SHP77 (cell line): ENCODE measurements at places on chromosomes 12 and 14.

GRCh38 chr12:87430444-87430843 lies 598.8 kb downstream of the C12orf50 start:
- no peak for DNase-seq

- DNase-seq = no peak
These were observed 58.2 kb upstream of the SLC2A13 start for GRCh38 chr12:40164034-40164433.

- DNase-seq = peak; percentile 87
These were observed at the start of gene SUDS3 for GRCh38 chr12:118376089-118377020. SUDS3 (plus strand) TSS chr12:118376555; CDS start chr12:118376692, 137 bp downstream.

DNA sequence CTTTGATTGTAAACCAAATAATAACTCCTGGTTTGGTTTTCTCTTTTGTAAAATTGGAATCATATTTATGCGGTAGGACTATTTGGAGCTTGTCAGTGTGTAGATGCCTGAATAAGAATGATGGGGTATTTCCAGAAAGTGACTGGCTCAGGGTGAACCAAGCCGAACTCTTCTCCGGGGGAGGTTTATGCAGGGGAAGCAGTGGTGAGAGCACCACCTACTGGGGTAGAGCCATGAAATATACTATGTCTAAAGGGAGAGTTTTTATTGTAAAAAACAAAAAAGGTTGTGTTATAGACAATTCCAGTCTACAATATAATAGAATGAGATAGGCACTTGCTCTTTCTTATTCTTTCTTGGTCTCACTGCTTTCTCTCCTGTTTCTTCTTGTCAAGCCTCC lies 222.9 kb upstream of the SLC16A7 start:
- peak; percentile 15 for DNase-seq

- DNase-seq = no peak
These were observed 21.7 kb downstream of the MGST1 start for GRCh38 chr12:16369156-16369555.

GRCh38 chr12:68538726-68539614 lies 71.7 kb upstream of the RAP1B start:
- DNase-seq = no peak

DNA sequence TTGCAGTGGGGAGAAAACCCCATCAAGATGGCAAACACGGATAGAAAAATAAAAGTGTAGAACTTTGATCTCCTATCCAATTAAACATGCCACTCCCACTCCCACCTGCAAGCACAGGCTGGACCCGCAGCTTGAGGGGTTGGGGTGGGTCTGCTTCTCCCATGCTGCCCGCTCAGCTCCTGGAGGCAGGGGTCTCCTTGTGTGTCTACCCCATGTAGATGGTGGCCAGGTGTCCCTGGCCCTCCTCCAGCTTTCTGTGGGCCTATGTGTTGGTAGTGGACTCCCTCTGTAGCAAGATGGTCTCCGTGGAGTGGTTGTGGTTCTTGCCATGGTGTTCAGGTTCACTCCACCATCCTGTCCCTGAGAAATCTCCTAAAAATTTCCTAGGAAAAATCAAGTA lies 23.5 kb upstream of the FGF23 start:
- no peak for DNase-seq

- DNase-seq = no peak
These were observed 17.5 kb downstream of the AQP6 start for GRCh38 chr12:49990273-49990672.

DNA sequence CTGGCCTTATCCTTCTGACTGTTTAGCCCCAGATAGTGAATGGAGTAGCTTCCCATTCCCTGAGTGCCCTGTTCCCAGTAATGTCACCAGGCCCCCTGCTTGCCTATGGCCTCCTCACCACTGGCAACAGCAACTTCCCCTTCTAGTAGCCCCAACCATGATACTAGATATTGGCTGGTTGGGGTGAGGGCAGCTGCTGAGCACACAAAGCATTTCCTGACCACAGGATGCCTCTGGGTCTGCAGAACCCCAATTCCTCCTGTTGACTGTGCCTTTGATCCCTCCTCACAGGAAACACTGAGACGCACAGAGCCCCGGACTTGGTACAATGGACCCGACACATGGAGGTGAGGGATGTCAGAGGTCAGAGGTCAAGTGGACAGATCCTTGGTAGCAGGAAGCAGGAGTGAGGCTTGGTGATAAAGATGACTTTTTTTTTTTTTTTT lies 597 bp downstream of the SOAT2 start:
- DNase-seq = no peak

- no peak for DNase-seq
These were observed 38.6 kb upstream of the APPL2 start for GRCh38 chr12:105274571-105274970.

DNA sequence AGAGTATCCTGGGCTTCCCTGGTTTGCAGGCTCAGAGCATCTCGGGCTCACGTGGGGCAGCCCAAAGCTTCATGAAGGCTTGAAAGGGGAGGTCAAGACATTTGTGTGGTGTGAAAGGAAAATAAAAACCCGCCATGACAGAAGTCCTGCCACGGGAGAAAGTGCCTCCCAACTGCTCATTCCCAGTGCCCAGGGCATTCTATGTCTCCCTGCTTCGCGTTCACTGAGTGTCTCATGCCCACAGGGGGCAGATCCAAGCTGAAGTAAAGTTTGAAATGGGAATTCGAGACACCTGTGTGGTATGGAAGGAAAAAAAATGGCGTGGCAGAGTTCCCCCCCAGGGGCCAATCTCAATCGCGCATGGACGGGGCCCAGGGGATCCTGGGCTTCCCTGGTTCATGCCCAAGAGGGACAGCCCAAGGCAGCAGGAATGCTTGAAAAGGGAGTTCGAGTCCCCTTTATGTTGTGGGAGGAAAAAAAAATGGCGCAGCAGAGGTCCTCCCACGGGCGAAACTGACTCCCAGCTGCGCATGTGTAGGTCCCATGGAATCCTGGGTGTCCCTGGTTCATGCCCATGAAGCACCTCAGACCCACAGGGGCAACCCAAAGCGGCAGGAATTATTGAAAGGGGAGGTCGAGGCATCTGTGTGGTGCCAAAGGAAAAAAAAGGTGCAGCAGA lies 576.7 kb downstream of the ALG10 start:
- DNase-seq = no peak

DNA sequence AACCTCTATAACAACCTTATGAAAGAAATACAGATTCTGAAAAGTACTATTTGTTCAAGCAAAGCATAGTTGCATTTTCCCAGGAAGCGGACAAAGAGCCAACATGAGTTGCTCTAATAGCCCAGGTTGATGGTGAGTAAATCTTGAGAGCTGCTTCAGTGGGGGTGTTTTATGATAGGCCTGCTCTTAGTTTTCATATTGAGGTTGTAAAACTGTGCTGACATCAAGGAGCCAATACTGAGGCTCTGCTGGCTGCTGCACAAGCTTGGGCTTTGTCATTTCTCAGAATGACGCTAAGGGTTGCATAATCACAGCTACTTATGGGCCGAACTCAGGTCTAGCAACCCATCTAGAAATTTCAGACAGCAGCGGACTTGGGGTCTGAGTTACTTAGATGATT lies 11.5 kb downstream of the TBC1D30 start:
- DNase-seq = peak; percentile 36

DNA sequence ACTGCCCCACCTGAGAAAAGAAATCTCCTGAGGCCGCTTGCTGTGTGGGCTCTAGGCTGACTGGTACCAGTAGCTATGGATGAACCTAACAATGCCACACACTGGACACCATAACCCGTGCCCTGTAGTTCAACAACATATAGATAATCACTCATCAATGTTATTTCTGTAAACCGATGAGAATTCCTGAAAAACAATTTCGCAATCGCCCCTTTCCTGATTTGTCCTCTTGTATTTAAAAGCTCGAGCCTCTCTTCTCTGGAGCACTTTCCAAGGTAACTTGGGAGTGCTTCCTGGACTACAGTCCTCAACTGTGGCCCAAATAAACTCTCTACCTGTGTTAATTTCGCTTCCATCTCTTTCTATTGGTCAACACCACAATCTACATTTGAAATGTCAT lies 26.1 kb upstream of the PPP2R5C start:
- no peak for DNase-seq

- no peak for DNase-seq
These were observed 40.4 kb downstream of the PSEN1 start for GRCh38 chr14:73176685-73177084.

DNA sequence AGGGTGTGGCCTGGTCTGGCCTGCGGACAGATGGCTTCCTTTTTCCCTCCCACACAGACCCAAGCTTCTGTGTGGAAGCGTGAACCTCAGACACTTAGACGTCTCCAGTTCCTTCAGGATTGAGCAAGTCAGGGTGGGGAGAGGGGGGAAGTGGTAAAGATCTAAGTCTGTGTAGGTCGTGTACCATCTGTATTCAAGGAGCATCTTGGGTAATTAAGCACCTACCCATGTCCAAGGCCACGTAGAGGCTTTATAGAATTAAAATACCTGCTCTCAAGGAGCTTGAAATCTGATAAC lies 1.7 kb downstream of the AVIL start:
- DNase-seq = no peak

DNA sequence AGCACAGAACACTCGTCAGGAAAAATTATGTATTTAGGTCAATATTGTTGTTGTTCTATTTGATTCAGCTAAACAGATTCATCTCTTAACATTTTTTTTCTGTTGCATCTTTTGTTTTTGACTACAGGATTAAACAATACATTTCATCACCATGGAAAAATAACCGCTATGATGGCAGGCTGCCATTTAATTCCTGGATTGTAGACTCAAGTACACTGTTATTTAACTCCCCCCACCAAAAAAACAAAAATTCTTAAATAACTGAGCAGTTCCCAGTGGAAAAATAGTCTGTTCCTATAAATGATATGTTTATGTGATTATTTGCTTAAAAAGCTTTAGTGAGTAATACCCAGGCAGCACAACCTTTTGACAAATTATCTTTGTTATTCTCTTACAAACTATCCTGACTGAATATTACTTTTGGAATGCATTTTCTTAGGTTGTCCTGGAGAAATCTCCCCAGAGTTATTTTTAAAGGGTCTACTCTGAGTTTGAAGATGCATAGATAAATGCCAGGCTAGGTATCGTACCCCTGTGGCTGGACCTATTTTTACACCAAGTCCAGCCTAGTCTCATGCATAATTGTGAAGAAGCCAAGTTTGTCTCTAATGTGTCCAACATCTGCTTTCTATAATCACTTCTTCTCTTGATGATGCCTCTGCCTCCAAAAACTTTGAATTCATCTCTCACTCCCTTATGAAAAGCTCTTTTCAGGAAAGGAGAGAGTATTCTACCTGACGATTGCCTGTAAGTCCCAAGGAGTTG lies 3.7 kb downstream of the KERA start:
- no peak for DNase-seq

GRCh38 chr12:104457746-104458693 lies 1.3 kb downstream of the CHST11 start:
- no peak for DNase-seq

DNA sequence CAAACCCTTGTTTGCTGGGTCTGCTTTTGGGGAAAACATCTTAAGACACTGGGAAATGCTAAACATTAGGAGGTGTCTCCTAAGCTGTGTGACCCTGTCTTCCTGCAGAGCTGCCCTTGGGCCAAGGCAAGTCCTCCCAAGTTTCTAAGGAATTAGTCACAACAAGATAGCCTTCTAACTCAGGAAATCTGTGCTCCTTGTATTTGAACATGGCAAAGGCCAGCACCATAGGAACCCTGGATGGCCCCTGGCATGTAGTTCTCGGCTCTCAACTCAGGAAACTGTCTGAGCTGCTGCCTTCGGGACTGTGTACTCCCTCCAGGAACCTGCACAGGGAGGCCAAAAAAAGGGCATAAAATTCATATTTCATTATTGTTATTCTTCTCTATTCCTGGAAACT lies 37.6 kb upstream of the LTBP2 start:
- DNase-seq = no peak

GRCh38 chr14:52049721-52050588 lies 18.9 kb downstream of the NID2 start:
- DNase-seq = no peak

- DNase-seq = no peak
These were observed 184.8 kb downstream of the PIK3C2G start for GRCh38 chr12:18446061-18446644.

GRCh38 chr12:113812411-113813228 lies 153.5 kb downstream of the RBM19 start:
- DNase-seq = no peak

DNA sequence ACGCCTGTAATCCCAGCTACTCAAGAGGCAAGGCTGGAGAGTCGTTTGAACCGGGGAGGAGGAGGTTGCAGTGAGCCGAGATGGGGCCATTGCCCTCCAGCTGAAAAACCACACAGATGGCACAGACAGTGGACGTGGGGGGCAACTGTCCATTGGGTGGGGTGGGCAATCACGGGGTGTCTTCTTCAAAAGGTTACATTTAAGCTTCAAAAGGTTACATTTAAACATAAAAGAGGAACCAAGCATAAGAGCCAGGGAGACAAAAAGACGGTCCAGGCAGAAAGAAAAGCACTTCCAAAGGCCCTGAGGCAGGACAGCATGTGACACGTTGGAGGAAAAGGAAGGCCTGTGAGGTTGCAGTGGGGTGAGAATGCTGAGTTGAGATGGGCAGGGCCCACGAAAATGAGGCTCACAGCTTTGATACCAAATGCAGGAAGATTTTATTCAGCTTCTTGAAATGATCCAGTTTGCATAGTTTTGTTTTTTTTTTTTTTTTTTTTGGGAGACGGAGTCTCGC lies 10.7 kb downstream of the SCARB1 start:
- DNase-seq = no peak

DNA sequence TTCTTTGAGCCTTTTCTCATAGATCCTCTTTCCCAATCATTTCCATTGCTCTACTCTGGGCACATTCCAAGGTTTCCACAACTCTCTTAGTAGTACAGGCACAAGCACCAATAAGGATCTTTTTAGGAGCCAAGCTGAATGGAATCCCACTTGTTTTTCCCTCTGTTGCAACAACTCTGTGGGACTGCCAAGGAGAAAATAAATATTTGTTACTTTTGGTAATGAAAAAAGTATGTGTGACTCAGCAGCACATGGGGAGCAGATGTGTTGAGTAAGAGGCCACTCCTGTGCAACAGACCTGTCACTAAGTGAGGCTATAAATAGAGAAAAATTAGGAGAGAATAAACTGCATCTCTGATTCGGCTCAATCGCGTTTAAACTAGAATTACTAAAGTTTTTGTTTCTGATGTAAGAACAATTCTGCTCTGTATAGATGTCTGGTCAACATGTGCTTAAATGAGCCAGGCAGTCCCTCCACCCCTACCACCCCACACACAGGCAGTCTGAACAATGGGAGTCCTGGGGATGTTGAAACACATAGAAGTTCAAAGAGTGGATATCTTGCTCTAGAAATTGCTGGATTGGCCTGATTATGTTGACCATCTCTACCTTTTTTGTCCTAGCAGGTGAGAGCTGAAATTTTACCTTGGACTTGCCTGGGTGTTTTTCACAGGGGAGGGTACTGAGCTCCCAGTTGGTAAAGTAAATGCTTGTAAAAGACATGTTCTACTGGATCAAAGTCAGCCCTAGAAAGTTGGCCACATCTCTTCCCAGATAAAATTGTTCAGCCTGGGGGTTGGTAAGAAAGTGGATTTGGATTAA lies 244.3 kb upstream of the NOVA1 start:
- DNase-seq = peak; percentile 7
